Coronary artery (tissue), 2 donors: ENCODE measurements at places on chromosomes 13 and 19.

GRCh38 chr13:25922376-25922775 is 129.4 kb downstream of the SHISA2 start:
- no peak for DNase-seq

GRCh38 chr19:56111601-56112312 is 9.3 kb downstream of the ZNF787 start:
- no peak for DNase-seq

GRCh38 chr19:13748169-13748828 is 16.0 kb upstream of the MRI1 start:
- DNase-seq: no peak

GRCh38 chr13:114002771-114003321 is 29.0 kb upstream of the C13orf46 start:
- no peak for DNase-seq

GRCh38 chr13:21668732-21669275 is 2.1 kb upstream of the FGF9 start:
- no peak for DNase-seq

GRCh38 chr13:106314417-106314816 is 221.0 kb downstream of the EFNB2 start:
- no peak for DNase-seq

DNA sequence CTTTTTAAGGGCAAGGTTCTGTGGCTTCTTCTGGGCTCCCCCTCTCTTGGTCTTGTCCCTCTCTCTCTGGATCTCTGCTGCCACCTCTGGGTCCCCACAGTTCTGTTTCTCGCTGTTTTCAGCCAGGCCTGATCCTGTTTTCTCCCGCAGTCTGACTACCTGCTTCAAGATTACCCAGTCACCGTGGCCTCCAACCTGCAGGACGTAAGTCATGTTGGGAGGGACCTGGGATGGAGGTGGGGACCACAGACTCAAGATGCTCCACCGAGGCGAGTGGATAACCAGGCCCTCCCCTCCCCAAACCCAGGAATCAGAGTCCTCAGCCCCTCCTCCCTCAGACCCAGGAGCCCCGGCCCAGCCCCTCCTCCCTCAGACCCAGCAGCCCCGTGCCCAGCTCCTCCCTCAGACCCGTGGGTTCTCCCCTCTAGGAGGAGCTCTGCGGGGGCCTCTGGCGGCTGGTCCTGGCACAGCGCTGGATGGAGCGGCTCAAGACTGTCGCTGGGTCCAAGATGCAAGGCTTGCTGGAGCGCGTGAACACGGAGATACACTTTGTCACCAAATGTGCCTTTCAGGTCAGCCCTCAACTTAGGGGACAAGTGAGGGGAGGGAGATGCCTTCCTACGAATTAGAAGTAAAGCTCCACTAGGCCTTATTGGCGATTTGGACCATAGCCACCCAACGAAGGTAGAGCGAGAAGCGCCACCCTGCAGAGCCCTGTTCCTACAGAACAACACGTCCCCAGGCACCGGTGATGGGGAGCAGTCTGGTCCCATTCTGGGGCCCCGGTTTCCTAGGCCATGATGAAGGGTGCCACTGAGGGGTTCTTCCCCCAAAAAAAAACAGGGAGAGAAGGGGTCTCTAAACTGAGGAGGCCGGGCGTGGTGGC is 2.2 kb downstream of the FLT3LG start:
- no peak for DNase-seq

DNA sequence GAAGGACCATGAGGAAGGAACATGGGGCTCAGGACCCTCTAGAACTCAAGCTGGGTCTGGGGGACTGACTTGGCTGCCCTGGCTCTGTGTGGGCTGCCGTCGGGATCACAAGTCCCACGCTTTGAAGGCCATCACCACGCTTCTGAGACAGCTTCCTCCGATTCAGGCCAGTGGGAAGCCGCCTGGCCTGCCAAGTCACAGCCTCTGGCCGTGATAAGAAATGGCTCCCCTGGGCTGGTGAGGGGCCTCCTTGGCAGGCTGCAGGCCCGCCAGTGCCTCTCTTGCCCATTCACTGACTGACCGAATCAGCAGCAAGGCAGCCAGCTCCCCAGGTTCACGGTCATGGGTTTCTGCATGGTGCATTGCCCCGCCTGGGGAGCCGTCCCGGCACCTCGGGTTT is 48.8 kb downstream of the COMP start:
- no peak for DNase-seq

DNA sequence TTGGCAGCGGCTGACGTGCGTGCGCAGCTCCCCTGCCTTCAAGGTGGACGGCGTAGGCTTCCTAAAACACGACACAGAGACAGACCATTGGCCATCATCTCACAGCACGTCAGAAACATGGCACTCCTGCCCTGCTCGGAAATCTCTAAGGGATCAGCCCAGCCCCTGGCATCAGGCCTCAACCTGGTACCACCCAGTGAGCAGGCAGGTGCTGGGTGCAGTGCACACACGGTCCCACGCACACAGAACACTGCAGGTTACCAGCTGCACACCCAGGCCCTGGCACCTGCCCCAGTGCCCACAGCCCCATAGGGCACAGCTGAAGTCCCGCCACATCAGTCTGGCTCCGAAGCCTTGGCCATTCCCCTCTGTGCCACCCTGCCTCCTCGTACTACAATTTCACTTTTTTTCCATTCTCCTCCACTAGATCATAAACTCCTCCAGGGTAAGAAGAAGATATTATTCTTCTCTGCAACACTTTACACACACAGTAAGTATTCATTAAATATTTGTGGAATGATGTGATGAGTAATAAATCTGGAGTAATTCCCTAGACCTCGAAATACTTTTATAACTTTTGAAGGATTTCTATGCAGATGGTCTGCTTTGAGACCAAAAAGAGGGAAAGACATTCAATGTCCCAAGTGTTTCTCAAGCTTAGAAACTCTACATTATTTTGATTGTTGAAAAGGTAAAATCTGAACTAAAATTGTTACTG is 156.4 kb downstream of the COL4A1 start:
- DNase-seq: no peak

- peak; percentile 57 for DNase-seq
Measured at GRCh38 chr19:39913682-39914333, 20.6 kb downstream of the FCGBP start.

DNA sequence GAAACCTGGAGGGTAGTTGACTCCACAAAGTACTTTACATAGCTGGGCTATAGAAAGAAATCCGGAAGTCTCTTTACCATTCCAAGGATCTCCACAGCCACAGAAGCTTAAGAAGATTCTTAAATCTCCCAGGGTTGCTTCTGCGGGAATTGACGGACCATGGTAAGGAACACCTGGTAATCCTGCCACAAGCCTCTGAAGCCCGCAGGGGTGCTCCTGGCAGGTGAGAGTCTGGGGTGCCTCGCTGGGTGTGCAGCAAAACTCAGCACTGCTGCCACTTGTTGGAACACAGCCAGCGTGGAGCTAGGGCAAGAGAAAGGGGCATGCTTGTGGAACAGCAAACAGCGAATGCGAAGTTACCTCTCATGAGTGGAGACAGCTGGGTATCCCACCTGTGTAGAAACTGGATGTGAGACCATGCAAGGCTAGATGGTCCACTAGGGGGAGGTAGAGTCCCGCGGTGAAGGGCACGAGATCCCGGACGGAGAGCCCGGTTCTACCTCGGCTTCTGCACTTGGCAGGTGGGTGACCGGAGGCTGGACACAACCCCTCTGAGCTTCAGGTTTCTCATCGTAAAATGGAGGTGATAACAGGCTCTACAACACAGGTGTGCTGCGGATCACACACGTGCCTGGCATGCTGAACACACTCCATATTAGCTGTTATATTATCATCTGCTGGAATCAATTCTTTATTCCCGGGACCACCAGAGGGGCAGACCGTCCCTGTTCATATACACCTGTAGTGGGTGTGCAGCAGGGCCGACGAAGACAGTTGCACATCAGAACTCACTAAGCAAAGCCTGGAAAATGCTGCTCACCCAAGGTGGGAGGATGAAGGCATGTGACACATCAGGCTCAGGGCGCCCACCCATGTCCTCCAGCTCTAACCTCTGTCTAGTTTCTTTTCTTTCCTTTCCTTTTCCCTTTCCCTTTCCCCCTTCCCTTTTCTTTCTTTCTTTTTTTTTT is 24.1 kb upstream of the UBAC2 start:
- no peak for DNase-seq

- no peak for DNase-seq
Measured at GRCh38 chr13:31204592-31204991, 4.8 kb downstream of the B3GLCT start.

DNA sequence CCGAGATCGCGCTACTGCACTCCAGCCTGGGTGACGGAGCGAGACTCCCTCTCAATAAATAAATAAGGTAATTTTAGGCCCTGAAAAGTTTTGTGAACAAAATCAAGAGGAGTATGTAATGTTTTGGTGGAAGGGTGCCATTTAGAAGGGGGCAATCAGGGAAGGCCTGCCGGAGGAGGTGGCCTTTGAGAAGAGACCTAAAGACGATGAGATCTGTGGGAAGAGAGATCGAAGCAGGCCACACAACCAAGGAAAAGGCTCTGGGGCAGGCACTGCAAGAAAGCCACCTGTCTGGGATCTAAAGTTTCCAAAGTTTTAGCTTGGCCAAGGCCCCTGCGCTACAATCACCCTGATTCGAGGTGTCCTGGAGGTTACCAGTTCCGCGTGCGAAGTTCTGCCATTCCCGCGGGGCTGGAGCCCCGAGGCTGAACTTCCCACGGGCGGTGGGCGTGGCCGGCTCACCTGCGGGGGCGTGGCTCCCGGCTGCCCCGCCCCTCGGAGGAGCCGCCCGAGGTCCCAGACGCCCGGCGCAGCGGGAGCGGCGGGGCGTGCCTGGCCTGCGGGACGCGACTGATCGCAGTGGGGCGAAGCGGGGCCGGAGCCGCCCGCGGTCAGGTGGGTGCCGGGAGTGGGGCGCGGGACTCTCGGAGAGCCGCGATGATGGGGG is at the start of gene KLC3:
KLC3 (plus strand) TSS at position 519 of the 667 bp plus-strand sequence. CDS start 4,792 bp downstream, outside the sequence.
- DNase-seq: no peak

- DNase-seq: no peak
Measured at GRCh38 chr13:23608701-23609413, 38.6 kb downstream of the TNFRSF19 start.

DNA sequence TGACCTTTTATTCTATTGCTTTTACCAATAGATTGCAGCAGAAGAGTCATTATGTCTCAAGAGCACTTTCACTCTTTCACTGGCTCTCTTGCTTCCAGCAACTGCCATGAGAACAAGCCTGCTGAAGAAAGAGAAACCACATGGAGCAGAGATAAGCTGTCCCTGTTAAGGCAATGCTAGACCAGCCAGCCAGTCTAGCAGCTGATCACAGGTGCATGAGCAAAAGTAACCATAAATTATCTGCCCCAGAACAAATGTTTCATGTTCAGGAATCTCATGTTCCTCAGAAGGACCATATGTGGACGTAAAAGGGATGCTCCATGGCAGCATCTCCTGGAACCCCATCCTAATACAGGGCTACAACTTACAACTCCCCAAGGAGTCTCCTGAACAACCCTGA is 20.4 kb upstream of the DCLK1 start:
- no peak for DNase-seq

DNA sequence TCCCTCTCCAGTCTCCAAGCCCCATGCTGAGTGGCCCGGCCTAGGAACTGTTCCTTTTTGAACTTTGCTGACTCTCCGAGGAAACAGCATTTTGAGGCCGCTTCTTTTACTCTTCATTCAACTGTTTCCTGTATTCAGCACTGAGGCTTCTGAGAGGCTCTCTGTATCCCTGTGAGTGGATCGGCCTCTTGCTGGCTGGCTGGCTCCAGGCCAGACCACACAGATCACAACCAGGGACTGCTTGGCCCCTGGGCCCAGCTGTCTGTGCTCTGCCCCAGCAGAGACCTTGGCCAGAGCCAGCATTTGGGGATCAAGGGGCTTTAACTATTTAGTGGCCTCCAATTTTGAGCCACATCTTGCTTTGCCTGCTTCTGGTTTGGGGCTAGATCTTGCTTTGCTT is 75.6 kb upstream of the KL start:
- no peak for DNase-seq

DNA sequence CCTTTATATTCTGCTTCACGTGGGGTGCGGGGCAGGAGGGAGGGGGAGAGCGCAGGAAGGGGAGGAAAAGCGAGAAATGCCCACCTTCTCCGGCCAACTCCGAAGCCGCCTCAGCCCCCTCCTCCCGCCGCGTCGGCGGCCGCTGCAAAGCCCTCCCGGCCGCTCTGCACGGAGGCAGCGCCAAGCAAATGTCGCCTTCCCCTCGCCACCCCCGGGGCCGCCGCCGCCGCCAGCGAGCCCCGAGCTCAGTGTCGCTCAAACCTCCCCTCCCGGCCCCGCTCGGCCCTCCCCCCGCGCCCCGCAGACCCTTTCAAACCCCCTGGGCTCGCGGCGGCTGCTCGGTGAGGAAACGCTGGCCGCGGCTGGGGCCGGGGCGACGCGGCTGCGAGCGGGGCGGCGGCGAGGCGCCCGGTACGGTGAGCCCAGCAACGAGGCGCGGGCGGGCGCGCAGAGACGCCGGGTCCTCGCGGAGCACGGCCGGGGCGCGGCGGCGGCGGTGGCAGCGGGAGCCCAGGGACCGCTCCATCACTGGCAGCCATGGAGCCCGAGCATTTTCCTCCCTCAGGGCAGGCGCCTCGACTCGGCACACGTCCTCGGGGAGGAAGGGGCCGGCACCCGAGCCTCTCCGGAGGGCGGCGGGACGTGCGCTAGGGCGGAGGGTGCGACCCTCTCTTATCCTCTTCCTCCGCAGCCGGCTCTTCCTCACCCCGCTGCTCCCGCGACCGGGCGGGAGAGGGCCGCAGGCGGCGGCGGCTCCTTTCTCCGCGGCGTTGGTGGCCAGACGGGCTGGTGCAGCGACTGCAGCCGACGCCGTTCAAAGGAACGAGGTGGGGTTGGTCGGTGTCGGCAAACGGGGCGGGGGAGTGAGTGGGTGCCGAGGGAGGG is 463 bp upstream of the TSC22D1 start:
- no peak for DNase-seq

- no peak for DNase-seq
Measured at GRCh38 chr19:39084732-39085080, 538 bp downstream of the ACP7 start.

- no peak for DNase-seq
Measured at GRCh38 chr13:28464861-28465460, 30.0 kb downstream of the FLT1 start.

GRCh38 chr19:20078581-20079031 is 806 bp downstream of the ZNF90 start:
- no peak for DNase-seq
